ENCODE measurements at places on chromosomes 3 and 15.

DNA sequence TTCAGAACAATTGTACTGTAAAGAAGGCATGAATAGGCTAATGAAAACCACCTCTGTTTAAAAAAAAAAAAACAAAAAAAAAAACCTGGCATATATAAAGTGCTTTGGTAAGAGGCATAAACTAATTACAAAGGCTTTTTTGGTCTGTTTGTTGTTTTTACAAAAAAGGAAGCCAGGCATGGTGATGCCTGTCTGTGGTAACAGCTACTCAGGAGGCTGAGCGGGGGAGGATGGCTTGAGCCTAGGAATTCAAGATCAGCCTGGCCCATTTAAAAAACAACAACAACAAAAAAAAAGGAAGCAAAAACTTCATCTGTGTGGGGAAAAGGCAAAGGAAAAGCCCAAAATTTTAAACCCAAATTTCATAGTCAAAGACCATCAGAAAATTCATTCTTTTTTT lies 47.0 kb downstream of the OSBPL10 start:
- no peak for DNase-seq

- DNase-seq, result no peak
Observed at GRCh38 chr15:63858881-63859280, 25.1 kb upstream of the HERC1 start.

DNA sequence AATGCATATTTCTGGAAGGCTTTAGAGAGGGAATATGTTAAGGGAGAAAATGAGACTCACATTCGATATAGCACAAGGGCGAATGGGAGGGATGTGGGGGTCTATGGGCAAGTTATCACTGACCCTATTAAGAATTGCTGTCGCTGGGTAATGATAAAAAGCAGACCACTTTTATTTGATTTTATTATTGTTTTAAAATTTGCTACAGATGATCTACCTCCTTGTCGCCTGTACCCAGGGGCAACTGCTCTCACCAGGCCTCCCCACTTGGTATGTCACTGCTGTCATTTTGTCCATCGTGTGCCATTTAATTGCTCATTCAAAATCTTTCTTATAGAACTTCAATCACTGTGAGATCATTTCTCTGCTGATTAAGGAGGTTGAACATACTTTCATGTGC lies 153.8 kb downstream of the OPA1 start:
- DNase-seq, result no peak

GRCh38 chr15:98121536-98121935 lies 161.0 kb downstream of the ARRDC4 start:
- DNase-seq, result no peak

DNA sequence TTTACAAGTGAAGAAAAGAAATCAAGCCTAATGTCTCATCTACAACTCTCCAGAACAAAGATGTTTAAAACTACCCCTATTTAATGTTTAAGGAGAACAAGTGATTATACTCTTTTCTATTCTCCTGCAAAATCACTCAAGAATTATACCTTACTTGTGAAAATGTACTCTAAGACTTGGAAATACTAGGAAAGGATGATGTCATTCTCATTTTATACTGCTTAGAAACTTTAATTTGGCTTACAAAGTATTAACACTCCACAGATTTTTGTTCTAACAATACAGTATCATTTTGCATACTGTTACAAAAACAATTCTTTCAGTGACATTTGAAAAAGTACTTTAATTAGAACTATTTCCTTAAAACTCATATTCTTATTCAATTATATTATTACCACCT lies 89.5 kb downstream of the SMARCC1 start:
- no peak for DNase-seq

- DNase-seq, result no peak
Observed at GRCh38 chr3:133377396-133377795, 22.5 kb upstream of the BFSP2 start.

- no peak for DNase-seq
Observed at GRCh38 chr15:43105077-43105736, 631 bp downstream of the UBR1 start.

DNA sequence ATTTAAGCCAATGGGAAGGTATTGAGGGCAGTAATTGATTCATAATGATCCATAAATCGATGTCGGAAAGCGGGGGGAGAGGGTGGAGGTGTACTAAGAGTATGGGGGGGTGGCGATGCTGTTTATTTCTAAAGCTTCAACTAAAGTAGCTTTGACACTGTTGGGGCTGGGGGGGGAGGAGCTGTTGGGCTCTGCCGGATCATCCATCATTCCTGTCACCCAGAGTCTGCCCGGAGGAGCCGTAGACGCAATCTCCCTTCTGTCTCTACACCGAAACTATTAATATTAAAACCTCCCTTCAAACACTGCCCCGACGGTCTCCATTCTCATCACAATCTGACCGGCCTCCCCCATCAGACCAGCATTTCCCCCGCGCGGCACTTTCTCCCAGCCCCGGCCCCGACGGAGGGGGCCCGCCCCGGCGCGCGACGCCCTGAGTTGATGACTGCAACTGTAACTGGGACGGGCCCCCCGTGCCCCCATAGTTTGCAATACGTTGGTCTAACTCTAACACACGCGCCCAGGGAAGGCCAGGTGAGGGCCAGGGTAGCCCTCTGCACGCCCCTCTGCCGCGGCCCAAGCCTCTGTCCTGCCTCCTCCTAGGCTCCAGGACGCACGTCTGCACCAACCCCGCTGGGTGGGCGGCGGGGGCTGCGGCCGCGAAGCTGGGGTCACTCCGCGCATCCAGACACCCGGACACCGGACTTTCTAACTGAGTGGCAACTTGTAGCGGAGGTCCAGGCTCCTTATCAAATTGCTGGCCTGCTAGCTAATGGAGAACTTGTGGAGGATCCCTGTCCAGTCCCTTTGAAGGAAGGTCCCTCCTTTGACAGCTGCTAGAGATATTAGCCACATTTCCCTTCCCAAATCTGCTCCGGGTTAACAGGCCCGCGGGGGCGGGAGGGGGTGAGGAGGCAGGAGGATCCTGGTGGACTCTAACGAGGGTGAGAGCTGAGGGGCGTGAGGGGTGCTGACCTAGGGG lies 212.0 kb downstream of the MEIS2 start:
- no peak for DNase-seq

GRCh38 chr3:186151077-186151971 lies 42.4 kb upstream of the ETV5 start:
- no peak for DNase-seq

All from activated CD4-positive, alpha-beta T cell treated with anti-CD3 and anti-CD28 coated beads for 24 hours (primary cell).